ENCODE measurements at places on chromosomes 7 and 10. TPM values are rescaled to one million over a fixed set of nuclear protein-coding genes. Genes with fewer than 3 reads are reported as not detected.

DNA sequence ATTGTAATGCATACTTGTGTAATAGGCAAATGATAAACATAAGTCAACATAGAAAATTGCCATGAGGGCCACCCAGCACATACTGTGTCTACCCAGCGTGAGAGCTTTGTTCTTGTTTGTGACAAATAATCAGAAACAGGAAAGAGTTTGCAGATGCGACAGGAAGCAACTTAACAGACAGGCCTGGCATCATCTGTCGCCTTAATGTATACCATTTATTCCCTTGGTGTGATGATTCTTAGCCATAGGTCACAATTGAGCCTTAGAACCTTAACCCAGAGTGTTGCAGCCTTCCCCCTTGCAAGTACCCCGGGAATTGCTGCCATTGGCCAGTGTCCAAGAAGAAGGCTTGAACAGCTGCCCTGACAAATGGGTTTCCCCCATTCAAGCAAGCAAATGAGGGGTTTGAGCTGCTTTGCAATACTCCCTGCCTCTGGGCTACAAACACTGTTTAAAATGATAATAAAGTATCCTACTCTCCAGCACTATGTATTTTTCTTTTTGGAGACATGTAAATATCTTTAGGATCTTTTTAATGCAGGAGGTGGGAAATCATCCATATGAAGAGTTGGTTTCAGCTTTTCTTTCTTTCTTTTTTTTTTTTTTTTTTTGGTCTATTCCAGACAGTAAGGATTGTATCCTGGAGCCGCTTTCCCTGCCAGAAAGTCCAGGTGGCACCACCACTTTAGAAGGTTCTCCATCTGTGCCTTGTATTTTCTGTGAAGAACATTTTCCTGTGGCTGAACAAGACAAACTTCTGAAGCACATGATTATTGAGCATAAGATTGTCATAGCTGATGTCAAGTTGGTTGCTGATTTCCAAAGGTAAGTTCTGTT is 80.0 kb downstream of the ZNF277 start:
- no peak overlapping the region for H3K27ac ChIP-seq
- DNase-seq, result peak; percentile 5
- H3K27me3 ChIP-seq, result no peaks in the 10 kb centered on the region
- no peak overlapping the region for H3K4me3 ChIP-seq
- peaks cover 8% of the 10 kb centered on the region for H3K4me1 ChIP-seq

GRCh38 chr10:50431791-50432190 is 180.5 kb upstream of the ASAH2 start:
- peaks cover 14% of the 10 kb centered on the region for H3K4me1 ChIP-seq
- H3K36me3 ChIP-seq, result no peaks in the 10 kb centered on the region
- H3K4me3 ChIP-seq, result no peak overlapping the region
- no peak for DNase-seq
- no peaks in the 10 kb centered on the region for H3K27me3 ChIP-seq

- DNase-seq, result peak; percentile 53
- peak overlapping the region; percentile 43 for H3K4me3 ChIP-seq
- peaks cover 10% of the 10 kb centered on the region for H3K4me1 ChIP-seq
- H3K27ac ChIP-seq, result no peak overlapping the region
- H3K27me3 ChIP-seq, result peaks cover 25% of the 10 kb centered on the region
Observed at GRCh38 chr7:149742075-149742701, 31.2 kb downstream of the ZNF467 start.

GRCh38 chr10:47412869-47413268 is 28.8 kb upstream of the ZNF488 start:
- H3K27ac ChIP-seq, result no peak overlapping the region
- no peak overlapping the region for H3K4me3 ChIP-seq
- no peaks in the 10 kb centered on the region for H3K27me3 ChIP-seq
- no peaks in the 10 kb centered on the region for H3K4me1 ChIP-seq
- H3K36me3 ChIP-seq, result no peaks in the 10 kb centered on the region

DNA sequence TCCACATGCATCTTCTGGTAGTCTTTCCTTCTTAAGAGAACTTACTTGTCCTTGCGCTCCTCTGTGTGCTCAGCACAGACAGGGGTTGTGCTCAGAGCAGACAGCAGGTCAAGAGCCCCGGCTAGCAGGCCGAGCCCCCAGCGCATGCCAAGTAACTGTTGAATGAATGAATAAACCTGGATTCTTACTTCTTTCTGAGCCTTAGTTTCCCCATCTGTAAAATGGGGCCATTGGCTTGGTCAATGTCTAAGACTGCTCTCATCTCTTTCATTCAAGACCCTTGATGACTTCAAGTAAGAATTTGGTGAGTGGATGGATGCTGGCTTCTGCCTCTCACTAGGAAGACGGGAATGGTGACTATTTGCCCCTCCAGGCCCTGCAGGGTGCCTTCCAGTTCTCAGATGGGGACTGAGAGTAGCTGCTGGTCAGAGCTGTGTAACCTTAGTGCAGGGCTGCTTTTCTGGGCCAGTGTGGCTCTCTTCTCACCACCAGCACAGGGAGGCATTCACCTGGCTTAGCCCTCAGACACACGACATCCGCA is 78.1 kb downstream of the CDH23 start:
- no peak for DNase-seq
- no peaks in the 10 kb centered on the region for H3K27me3 ChIP-seq
- no peak overlapping the region for H3K27ac ChIP-seq
- H3K4me3 ChIP-seq, result no peak overlapping the region
- H3K36me3 ChIP-seq, result no peaks in the 10 kb centered on the region
- no peaks in the 10 kb centered on the region for H3K4me1 ChIP-seq

DNA sequence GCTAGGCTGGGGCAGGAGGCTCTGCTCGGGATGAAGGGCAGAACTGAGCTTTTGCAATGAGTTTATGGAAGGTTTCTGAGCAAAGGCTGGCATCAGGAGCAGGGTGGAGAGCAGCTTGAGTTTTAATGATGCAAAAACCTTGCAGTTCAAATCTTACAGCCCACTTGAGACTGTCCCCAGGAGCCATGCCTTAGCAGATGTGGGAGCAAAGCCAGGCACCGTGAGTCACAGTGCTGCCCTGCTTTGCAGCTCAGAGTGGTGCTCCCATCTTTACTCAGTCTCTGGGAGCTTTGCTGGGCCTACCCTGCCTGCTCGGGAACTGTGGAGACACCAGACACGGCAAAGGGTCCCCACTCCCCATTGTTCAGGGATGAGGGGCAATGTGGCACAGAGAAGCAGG is 122.4 kb upstream of the NPS start:
- no peaks in the 10 kb centered on the region for H3K4me1 ChIP-seq
- H3K4me3 ChIP-seq, result no peak overlapping the region
- no peak overlapping the region for H3K27ac ChIP-seq
- no peaks in the 10 kb centered on the region for H3K27me3 ChIP-seq
- H3K36me3 ChIP-seq, result no peaks in the 10 kb centered on the region

GRCh38 chr10:132400547-132401151 is 3.6 kb downstream of the PWWP2B start:
- no peak overlapping the region for H3K27ac ChIP-seq
- no peak overlapping the region for H3K4me3 ChIP-seq
- H3K27me3 ChIP-seq, result no peaks in the 10 kb centered on the region
- H3K4me1 ChIP-seq, result peaks cover 17% of the 10 kb centered on the region
- no peaks in the 10 kb centered on the region for H3K36me3 ChIP-seq

- H3K36me3 ChIP-seq, result no peaks in the 10 kb centered on the region
- peaks cover 48% of the 10 kb centered on the region for H3K4me1 ChIP-seq
- no peaks in the 10 kb centered on the region for H3K27me3 ChIP-seq
- peak; percentile 75 for DNase-seq
Observed at GRCh38 chr7:7157177-7157886, 25.0 kb upstream of the C1GALT1 start.

DNA sequence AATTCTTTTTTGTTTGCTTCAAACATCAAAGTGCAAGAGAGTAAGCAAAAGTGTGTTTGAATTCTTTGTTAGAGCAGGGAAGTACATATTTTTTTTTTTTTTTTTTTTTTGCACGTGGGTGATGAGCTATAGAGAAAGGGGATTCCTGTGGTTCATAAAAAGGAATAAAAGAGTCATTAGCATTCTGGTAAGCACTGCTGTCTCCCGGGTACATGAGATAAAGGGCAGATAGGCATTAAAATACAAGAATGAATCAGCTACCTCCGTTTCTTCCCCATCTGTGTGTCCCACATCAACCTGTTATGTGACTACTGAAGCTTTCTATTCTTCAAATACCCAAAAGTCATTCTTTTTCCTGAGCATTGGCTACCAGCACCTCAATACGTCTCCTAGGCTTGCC is 102.4 kb upstream of the SEMA3D start:
- DNase-seq, result no peak
- H3K4me3 ChIP-seq, result no peak overlapping the region
- H3K27ac ChIP-seq, result no peak overlapping the region
- no peaks in the 10 kb centered on the region for H3K4me1 ChIP-seq

GRCh38 chr7:128666200-128666599 is 5.9 kb upstream of the GARIN1A start:
- H3K4me3 ChIP-seq, result no peak overlapping the region
- no peaks in the 10 kb centered on the region for H3K27me3 ChIP-seq
- H3K4me1 ChIP-seq, result no peaks in the 10 kb centered on the region

DNA sequence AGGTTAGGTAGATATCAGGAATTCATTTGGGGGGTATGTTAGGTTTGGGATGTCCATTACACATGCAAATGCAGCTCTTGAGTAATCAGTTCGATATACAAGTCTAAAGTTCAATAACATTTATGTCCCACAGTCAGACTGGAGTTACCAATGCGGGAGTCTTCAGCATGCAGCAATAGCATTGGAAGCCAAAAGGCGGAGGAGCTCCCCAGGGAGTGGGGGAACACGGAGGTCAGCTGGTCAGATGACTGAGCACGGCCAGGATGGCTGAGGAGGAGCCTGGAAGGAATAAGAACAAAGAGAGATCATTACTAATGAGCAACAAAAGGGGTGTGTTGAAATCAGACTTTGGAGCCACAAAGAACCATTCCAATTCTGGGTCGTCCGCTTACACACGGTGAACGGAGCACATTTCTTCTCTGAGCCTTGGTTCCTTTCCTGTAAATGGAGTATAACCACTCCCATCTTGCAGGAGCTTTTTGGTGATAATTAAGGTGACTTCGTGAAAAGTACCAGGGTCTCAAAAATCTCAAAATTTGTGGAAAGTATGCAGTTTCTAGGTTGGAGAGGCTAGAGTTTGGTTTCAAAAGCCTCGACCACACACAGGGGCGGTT is 478 bp upstream of the ZNF22 start:
- H3K4me3 ChIP-seq, result peak overlapping the region; percentile 51
- peaks cover 34% of the 10 kb centered on the region for H3K4me1 ChIP-seq

DNA sequence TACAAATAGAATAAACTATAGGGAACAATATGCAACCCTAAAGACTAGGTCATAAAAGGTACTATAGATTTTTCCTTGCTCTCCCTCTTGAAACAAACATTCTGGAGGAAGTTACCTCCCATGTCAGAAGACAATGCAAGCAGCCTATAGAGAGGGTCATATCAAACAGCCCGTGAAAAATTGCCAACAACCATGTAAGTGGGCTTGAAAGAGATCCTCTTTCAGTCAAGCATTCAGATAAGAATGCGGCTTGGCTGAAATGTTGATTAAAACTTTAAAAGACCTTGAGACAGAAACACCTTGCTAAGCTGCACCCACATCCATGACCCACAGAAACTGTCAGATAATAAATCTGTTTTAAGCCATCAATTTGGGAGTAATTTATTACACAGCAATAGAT is 526.6 kb upstream of the GHITM start:
- no peak overlapping the region for H3K4me3 ChIP-seq
- H3K27ac ChIP-seq, result no peak overlapping the region
- no peaks in the 10 kb centered on the region for H3K4me1 ChIP-seq
- H3K36me3 ChIP-seq, result no peaks in the 10 kb centered on the region

DNA sequence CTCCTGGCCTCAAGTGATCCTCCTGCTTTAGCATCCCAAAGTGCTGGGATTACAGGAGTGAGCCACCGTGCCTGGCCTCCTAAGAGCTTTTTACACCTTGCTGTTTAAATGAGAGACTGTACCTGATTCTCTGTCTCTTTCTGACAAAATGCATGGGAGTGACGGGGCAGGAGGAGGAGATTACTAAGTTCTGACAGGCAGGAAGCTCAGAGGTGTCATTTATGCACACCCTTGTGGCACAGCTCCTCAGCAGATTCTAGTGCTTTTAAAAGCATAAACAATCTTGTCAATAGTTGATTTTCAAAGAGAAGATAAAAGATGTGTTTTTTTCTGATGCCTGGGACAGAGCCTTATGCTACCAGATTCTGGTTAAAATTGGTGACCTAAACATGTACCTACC is 39.7 kb upstream of the STEAP4 start:
- no peak for DNase-seq
- H3K4me3 ChIP-seq, result no peak overlapping the region
- no peaks in the 10 kb centered on the region for H3K36me3 ChIP-seq

- H3K36me3 ChIP-seq, result peaks cover 7% of the 10 kb centered on the region
- no peaks in the 10 kb centered on the region for H3K27me3 ChIP-seq
- no peak overlapping the region for H3K4me3 ChIP-seq
- peaks cover 47% of the 10 kb centered on the region for H3K4me1 ChIP-seq
Observed at GRCh38 chr7:3037259-3037658, 6.4 kb downstream of the CARD11 start.

DNA sequence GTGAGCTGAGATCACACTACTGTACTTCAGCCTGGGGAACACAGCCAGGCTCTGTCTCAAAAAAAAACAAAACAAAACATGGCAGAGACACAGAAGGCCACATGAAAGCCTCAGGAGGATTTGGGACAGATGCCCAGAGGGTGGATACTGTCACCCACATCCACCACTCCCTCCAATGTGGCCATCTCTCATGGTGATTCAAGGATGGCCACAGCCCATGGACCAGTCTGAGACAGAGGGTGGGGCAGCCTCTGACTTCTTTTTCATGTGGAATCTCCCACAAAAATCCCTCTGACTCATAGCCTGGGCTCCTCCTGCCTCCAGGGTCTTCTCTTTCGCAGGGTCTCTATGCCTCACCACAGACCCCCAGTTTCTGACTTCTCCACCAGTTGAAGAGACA is 59.0 kb upstream of the GTF2I start:
- H3K4me3 ChIP-seq, result no peak overlapping the region
- H3K36me3 ChIP-seq, result no peaks in the 10 kb centered on the region
- no peaks in the 10 kb centered on the region for H3K4me1 ChIP-seq
- no peak overlapping the region for H3K27ac ChIP-seq
- no peak for DNase-seq

Gene BLNK
- not detected for polyA plus RNA-seq

Gene SLC25A40
- 13.7 TPM for polyA plus RNA-seq

Gene ENTPD7
- 2.0 TPM for polyA plus RNA-seq

Gene ZNF853
- 11.2 TPM for polyA plus RNA-seq

Gene TMEM196
- polyA plus RNA-seq, result not detected

Gene SLK
- polyA plus RNA-seq, result 15.8 TPM

Gene OR2A5
- not detected for polyA plus RNA-seq

Gene WEE2
- polyA plus RNA-seq, result not detected

Gene SYT15
- 0.05 TPM for polyA plus RNA-seq

Gene PRSS2
- not detected for polyA plus RNA-seq
